ENCODE measurements at places on chromosomes 3 and 15.

GRCh38 chr15:51620641-51621040 is 1.9 kb downstream of the DMXL2 start:
- no peak for DNase-seq

- DNase-seq = no peak
These were observed 30.8 kb upstream of the ARF4 start for GRCh38 chr3:57627976-57628375.

- DNase-seq = no peak
These were observed 21.7 kb upstream of the EPHB3 start for GRCh38 chr3:184539801-184540435.

- DNase-seq = no peak
These were observed 53.1 kb downstream of the SLC30A4 start for GRCh38 chr15:45469441-45469840.

DNA sequence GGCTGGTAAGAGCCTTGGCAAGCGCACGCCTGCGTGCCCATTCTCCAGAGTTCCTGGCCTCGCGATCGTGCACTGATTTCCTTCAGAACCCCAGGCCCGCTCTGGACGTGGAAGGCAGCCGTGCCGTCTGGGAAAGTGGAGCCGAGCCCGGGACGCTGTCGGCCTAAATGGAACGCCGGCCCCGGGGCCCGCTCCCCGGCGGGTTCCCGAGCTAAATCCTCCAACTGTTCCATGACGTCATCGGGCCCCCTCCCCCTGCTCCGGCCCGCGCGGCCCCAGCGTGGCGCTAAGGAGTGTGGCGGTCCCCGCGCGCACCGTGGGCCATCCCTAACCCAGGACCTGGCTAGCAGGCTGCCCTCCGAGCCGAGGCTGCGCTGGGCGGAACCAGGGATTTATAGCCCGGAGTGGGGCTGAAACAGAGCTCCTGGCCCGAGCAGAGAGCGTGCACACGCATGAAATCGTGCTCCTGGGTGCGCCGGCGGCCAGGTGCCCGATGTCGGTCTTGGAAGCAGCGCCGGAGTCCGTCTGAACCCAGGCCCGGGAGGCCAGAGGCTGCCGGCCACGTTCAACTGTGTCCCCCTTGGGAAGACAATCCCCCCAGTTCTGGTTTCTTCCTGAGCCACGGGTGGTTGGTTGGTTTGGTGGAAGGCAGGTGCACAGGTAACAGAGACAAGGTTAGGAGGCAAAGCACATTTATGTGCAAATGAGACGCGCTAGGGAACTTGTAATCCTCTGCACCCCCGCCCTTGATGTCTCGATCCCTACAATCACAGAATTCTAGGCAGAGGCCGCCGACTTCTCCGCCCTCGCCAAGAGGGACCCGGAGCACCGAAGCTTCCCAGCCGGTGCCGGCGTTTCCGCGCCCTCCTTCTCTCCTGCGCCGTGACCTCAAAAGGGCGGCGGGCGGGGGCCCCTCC is 84.9 kb upstream of the ETV5 start:
- no peak for DNase-seq

GRCh38 chr15:42035435-42035761 is 14.6 kb upstream of the PLA2G4E start:
- no peak for DNase-seq

DNA sequence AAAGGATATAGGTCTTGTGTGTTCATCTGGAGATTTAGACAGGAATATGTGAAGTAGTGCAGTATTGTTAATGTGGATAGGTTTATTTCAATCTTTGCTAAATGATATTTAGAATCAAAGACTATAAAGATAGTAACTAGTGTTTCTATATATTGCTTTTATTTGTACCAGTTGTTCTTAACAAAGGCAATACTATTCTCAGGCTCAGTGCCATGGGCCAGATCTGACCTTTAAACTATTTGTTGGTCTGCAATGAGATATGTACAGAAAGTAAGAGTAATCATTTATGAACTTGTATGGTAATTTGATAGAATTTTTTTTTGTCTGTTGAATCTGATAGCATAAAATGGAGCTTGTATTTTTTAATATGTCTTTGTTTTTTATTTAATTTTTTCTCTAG is 146.7 kb upstream of the AZI2 start:
- no peak for DNase-seq

GRCh38 chr3:128040660-128041059 is 11.6 kb upstream of the SEC61A1 start:
- no peak for DNase-seq

DNA sequence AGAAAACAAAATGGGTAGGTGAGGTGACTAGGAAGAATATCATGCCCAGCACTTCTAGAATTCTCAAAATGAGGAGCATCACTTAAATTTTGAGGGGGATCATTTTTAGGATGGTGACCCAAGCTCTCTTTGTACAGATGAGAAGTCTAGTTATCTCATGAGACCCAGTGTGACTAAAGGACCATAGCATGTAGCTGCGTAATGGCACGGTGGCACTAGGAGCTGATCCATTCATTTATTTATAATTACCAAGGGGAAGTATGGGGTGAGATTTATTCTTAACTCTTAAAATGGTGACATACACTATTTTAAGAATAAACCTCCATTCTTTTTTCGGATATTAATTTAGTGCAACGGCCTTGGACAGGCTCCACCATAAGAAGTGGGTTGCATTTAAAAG is 8.3 kb downstream of the IQGAP1 start:
- no peak for DNase-seq
